ENCODE measurements at places on chromosomes 4 and X.
A peak's percentile ranks its signal among the peaks of the same experiment; 100 is the strongest.

- H3K4me1 ChIP-seq = peaks cover 8% of the 10 kb centered on the region
- H3K27me3 ChIP-seq = no peaks in the 10 kb centered on the region
- H3K36me3 ChIP-seq = no peaks in the 10 kb centered on the region
- H3K27ac ChIP-seq = no peak overlapping the region
- no peak for DNase-seq
- H3K4me3 ChIP-seq = 0 out of 2 replicates have a peak overlapping the region, but pooled peaks have one; percentile 8
These were observed 92.5 kb downstream of the FNIP2 start for GRCh38 chr4:158861281-158861680.

GRCh38 chr4:30744386-30744785 lies 24.2 kb downstream of the PCDH7 start:
- no peaks in the 10 kb centered on the region for H3K36me3 ChIP-seq
- H3K27me3 ChIP-seq = no peaks in the 10 kb centered on the region
- no peak overlapping the region for H3K4me3 ChIP-seq
- no peaks in the 10 kb centered on the region for H3K4me1 ChIP-seq
- H3K27ac ChIP-seq = no peak overlapping the region
- DNase-seq = no peak

GRCh38 chr4:153114771-153115321 lies 89.4 kb upstream of the TRIM2 start:
- no peak for DNase-seq
- peaks cover 38% of the 10 kb centered on the region for H3K4me1 ChIP-seq
- H3K36me3 ChIP-seq = no peaks in the 10 kb centered on the region
- no peak overlapping the region for H3K4me3 ChIP-seq
- H3K27ac ChIP-seq = peak overlapping the region; percentile 81

GRCh38 chrX:53685711-53686110 lies 808 bp downstream of the HUWE1 start:
- no peaks in the 10 kb centered on the region for H3K36me3 ChIP-seq
- no peaks in the 10 kb centered on the region for H3K4me1 ChIP-seq
- H3K27me3 ChIP-seq = no peaks in the 10 kb centered on the region
- no peak for DNase-seq
- peak overlapping the region; percentile 77 for H3K4me3 ChIP-seq

DNA sequence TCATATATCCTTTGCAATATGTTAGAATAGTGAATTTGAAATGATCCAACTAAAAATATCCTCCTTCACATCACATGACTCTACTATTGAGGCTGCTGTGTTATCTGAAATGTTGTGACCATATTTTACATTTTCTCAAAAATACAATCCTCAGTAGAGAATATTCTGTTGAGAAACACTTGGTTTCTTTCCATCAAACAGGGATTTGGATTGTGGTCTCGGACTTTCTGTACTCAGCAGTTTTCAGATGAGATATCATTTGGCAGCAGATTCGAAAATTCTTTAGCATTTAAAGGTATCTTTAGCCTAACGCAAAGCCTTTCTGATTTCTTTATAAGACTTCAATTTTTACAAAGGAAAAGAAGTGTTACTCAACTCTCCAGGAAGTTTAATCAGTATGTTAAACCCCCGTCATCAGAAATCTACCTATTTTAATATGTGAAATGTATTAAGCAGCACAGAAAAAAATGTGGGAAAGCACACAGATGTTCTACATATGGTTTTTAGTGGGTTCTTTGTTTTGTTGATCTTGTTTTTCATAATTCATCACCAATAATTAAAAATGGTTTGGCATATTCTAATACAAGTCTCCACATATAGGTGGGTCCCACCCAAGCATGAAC lies 55.4 kb upstream of the ANXA3 start:
- no peaks in the 10 kb centered on the region for H3K36me3 ChIP-seq
- H3K4me1 ChIP-seq = no peaks in the 10 kb centered on the region
- H3K27ac ChIP-seq = no peak overlapping the region
- no peaks in the 10 kb centered on the region for H3K27me3 ChIP-seq

- H3K36me3 ChIP-seq = no peaks in the 10 kb centered on the region
- no peaks in the 10 kb centered on the region for H3K27me3 ChIP-seq
- DNase-seq = no peak
- no peak overlapping the region for H3K27ac ChIP-seq
These were observed 398.3 kb downstream of the PRDM5 start for GRCh38 chr4:120524237-120524636.

GRCh38 chr4:147854154-147854553 lies 122.3 kb downstream of the ARHGAP10 start:
- no peak for DNase-seq
- H3K4me1 ChIP-seq = no peaks in the 10 kb centered on the region
- no peak overlapping the region for H3K27ac ChIP-seq
- no peaks in the 10 kb centered on the region for H3K27me3 ChIP-seq

GRCh38 chr4:99947190-99947578 lies 766 bp upstream of the DNAJB14 start:
- peaks cover 43% of the 10 kb centered on the region for H3K4me1 ChIP-seq
- H3K27ac ChIP-seq = peak overlapping the region; percentile 83
- DNase-seq = peak; percentile 12
- peak overlapping the region; percentile 58 for H3K4me3 ChIP-seq
- H3K36me3 ChIP-seq = peaks cover 9% of the 10 kb centered on the region
- H3K27me3 ChIP-seq = no peaks in the 10 kb centered on the region

GRCh38 chr4:121717680-121718237 lies 21.0 kb upstream of the ANXA5 start:
- H3K4me3 ChIP-seq = no peak overlapping the region
- no peak for DNase-seq
- H3K4me1 ChIP-seq = no peaks in the 10 kb centered on the region
- H3K27ac ChIP-seq = no peak overlapping the region

GRCh38 chr4:168908851-168909273 lies 101.2 kb downstream of the CBR4 start:
- H3K4me3 ChIP-seq = no peak overlapping the region
- no peaks in the 10 kb centered on the region for H3K4me1 ChIP-seq
- no peaks in the 10 kb centered on the region for H3K36me3 ChIP-seq
- no peaks in the 10 kb centered on the region for H3K27me3 ChIP-seq
- H3K27ac ChIP-seq = no peak overlapping the region

- H3K27ac ChIP-seq = no peak overlapping the region
- no peaks in the 10 kb centered on the region for H3K4me1 ChIP-seq
- no peak for DNase-seq
- H3K27me3 ChIP-seq = no peaks in the 10 kb centered on the region
- H3K36me3 ChIP-seq = no peaks in the 10 kb centered on the region
These were observed 18.8 kb upstream of the ATOH1 start for GRCh38 chr4:93809773-93810172.

DNA sequence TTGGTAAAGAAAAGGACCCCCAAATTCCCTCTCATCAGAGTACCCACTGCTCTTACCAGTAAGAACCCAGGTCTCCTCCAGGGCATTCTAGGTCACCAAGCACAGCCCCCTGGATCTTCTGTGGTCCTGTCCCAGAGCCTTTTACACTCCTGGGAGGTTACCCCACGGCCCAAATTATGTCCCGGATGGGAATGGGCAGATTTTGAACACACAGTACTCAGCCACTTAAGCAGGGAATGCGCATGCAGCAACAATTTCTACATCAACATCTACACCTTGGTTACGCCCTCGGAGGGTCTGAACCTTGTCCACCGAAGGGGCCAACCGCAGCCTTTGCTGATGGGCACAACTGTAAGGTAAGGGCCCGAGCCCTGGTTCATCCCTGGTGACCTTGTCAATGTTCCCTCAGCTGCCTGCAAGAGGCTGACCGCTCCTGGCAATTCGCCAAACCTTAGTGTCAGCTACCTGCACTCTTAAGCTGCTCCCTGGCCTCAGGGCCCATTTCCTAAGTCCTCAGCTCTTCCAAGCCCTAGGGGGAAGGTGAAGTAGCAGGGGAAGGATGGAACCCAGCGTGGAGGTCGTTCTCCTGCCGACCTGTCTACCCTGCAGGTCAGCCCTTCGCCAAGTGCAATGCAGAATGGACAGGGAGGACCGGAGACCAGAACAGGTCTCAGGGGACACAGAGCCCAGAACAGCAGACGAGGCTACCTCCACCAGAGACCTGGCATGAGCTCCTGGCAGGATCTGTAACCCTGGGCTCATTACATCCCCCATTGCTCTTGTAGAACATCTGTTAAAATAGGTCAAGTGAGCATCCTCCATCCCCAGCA lies 5.9 kb downstream of the TIMP1 start:
- DNase-seq = no peak
- H3K4me3 ChIP-seq = no peak overlapping the region
- no peaks in the 10 kb centered on the region for H3K4me1 ChIP-seq

DNA sequence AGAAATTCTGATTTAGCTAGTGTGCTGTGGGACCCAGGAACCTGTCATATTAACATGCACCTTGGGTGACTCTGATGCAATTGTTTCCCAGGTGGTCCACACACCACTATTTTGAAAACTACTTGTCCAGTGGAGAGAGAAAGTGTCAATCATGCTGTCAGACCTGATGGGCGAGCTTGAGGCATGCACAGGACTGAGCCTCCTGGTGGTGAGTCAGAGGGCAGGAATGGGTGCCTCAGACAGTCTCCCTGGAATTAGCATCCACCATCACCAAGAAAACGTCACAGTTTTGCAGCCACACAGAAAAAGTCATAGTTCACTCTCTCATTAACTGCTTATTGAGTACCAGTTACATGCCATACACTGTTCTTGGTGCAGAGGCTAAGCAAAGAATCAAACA lies 181.8 kb upstream of the MAOA start:
- no peaks in the 10 kb centered on the region for H3K4me1 ChIP-seq
- H3K27me3 ChIP-seq = no peaks in the 10 kb centered on the region
- DNase-seq = no peak

- no peak overlapping the region for H3K27ac ChIP-seq
- H3K4me1 ChIP-seq = no peaks in the 10 kb centered on the region
- H3K27me3 ChIP-seq = peaks cover 2% of the 10 kb centered on the region
- no peak for DNase-seq
- no peaks in the 10 kb centered on the region for H3K36me3 ChIP-seq
- no peak overlapping the region for H3K4me3 ChIP-seq
These were observed 3.6 kb upstream of the AMOT start for GRCh38 chrX:112844250-112844649.

DNA sequence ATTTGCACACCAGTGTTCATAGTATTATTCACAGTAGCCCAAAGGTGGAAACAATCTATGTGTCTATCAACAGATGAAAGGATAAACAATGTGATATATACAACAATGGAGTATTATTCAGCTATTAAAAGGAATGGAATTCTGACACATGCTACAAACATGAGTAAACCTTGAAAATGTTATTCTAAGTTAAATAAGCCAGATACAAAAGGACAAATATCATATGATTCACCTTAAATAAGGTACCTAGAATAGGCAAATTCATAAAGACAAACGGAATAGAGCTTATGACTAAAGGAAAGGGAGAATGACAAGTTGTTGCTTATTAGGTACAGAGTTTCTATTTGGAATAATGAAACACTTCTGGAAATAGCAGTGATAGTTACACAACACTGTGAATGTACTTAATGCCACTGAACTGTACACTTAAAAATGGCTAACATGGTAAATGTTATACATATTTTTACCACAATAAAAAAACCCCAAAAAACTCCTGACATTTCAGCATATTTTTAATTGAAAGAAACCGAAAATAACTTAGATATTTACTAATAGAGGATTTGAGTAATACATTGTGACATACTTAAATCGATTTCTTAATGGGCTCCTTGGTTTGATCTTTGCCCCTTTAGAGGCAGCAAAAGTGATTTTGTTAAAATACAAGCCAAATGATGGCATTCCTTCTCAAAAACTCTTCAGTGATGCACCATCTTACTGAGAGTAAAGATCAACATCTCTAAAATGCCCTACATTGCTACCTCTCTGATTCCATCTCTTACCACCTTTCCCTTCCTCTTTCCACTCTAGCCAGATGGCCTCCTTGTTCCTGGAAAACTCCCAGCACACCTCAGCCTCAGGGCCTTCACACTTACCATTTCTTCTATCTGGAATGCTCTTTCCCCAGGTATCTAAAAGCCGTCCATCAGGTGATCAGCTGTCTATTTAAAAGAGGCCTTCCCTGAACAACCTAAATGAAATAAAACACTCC lies 8.6 kb upstream of the CYP2U1 start:
- no peaks in the 10 kb centered on the region for H3K4me1 ChIP-seq
- H3K36me3 ChIP-seq = no peaks in the 10 kb centered on the region
- H3K27ac ChIP-seq = no peak overlapping the region
- H3K27me3 ChIP-seq = no peaks in the 10 kb centered on the region
- no peak overlapping the region for H3K4me3 ChIP-seq
- DNase-seq = no peak

- no peaks in the 10 kb centered on the region for H3K36me3 ChIP-seq
- H3K4me3 ChIP-seq = no peak overlapping the region
- no peaks in the 10 kb centered on the region for H3K27me3 ChIP-seq
These were observed 53.1 kb upstream of the PLAC1 start for GRCh38 chrX:134711135-134711921.

GRCh38 chr4:129092631-129093190 lies 628 bp downstream of the SCLT1 start:
- no peaks in the 10 kb centered on the region for H3K27me3 ChIP-seq
- peak overlapping the region; percentile 89 for H3K4me3 ChIP-seq
- no peaks in the 10 kb centered on the region for H3K36me3 ChIP-seq
- peak overlapping the region; percentile 94 for H3K27ac ChIP-seq

DNA sequence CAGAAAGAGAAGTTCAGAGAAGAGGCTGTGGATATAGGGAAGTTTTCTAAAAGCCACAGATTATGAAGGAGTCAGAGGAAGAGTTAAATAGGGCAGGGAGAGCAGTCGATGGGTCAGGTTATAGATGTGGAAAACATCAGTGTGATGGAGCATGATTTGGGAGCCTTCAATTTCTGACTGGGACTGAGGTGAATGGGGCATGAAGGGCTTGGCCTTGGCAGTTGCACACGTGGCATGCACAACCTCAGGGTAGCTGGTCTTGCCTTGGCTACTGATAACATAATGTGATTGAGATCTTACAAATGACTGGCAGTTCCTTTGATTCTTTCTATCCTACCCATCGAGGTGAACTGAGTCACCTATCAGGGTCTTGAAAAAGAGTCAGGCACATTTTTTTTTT lies 59.7 kb downstream of the AFM start:
- no peaks in the 10 kb centered on the region for H3K4me1 ChIP-seq
- no peak for DNase-seq
- no peak overlapping the region for H3K4me3 ChIP-seq

- no peaks in the 10 kb centered on the region for H3K27me3 ChIP-seq
- H3K4me3 ChIP-seq = no peak overlapping the region
- H3K27ac ChIP-seq = no peak overlapping the region
These were observed 23.7 kb upstream of the EOLA2 start for GRCh38 chrX:149962010-149962409.

DNA sequence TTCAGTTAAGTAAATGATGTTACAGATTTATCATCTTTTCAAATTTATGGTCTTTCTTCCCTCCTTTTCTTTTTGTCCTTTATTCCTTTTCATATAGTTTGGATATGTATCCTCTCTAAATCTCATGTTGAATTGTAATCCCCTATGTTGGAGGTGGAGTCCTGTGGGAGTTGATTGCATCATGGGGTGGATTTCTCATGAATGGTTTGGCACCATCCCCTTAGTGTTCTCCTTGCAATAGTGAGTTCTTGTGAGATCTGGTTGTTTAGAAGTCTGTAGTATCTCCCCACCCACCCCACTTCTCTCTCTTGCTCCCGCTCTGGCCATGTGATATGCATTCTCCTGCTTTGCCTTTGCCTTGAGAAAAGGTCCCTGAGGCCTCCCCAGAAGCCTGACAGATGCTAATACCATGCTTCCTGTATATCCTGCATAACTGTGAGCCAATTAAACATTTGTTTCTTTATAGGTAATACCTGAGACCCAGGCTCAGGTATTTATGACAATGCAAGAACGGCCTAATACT lies 236.7 kb downstream of the PRDM5 start:
- DNase-seq = no peak
- H3K4me1 ChIP-seq = 0 out of 2 replicates have a peak, but pooled peaks cover 3% of the 10 kb centered on the region
- H3K36me3 ChIP-seq = no peaks in the 10 kb centered on the region
- H3K4me3 ChIP-seq = no peak overlapping the region
- H3K27me3 ChIP-seq = no peaks in the 10 kb centered on the region

Data from MM.1S (cell line).